ENCODE measurements at places on chromosomes 7 and 10.

DNA sequence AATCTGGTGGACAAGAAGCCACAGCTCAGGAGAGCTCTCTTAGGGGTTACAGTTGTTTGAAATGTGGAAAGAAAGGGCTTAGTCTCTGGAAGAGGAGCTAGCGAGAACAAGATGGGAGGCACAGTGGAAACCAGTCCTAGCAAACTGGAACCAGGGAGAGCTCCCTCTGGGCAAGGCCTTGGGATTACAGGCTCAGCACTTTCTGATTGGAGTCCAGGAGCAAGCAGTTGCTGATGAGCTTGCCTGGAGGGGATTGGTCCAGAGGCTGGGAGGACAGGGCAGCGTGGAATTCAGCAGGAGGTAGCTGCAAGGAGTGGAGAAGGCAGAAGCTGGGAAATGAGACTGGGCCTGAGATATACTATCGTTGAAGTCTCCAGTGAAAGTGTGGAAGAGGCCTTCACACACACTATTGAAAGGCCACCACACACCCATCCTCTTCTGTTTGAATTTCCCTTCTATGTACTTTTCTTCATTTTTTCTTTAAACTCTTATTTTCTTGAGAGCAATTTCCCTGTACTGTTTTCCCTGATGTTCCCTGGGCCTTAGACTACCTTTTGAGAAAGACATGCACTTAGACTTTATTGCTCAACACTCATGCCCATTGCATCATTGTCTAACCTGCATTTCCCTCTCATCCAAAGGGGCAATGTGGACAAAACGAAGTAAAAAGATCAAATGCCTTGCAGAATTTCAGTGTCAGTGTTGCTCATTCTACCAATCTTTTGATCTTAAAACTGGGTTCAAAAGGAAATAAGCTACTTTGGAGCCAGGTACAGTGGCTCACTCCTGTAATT is 57.8 kb upstream of the LANCL2 start:
- no peak for DNase-seq

- no peak for DNase-seq
These were observed 346.9 kb upstream of the PRKCQ start for GRCh38 chr10:6926971-6927370.

GRCh38 chr7:133931053-133931452 is 196.1 kb upstream of the LRGUK start:
- DNase-seq = no peak

GRCh38 chr10:30294476-30295240 is 54.4 kb downstream of the MTPAP start:
- DNase-seq = no peak

- DNase-seq = no peak
These were observed 259.6 kb upstream of the PPP2R2D start for GRCh38 chr10:131641231-131641630.

- no peak for DNase-seq
These were observed 565.4 kb upstream of the AUTS2 start for GRCh38 chr7:69032848-69033247.

- no peak for DNase-seq
These were observed 27.6 kb upstream of the RPA3 start for GRCh38 chr7:7745966-7746365.

DNA sequence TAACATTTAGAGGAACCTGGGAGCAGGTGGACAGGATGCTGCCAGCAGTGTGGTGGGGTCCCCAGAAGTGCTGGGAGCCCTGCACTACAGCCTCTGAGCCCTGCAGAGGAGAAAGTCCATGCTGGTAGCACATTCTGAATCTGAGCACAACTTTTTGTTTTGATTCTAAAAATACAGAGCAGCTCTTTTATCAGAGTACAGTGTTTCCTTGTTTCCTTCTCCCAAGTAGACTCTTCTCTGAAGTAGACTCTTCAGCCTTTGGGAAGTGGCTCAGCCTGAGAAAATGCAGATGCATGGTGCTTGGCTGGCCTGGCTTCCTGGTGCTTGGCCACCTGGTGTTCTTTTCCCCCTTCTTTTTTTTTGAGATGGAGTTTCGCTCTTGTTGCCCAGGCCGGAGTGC is 9.1 kb downstream of the ADCY1 start:
- DNase-seq = no peak

- no peak for DNase-seq
These were observed 14.8 kb downstream of the ZSCAN25 start for GRCh38 chr7:99631295-99632109.

GRCh38 chr10:12510501-12510941 is 161.2 kb downstream of the CAMK1D start:
- DNase-seq = no peak

GRCh38 chr7:138328215-138328614 is 131.8 kb upstream of the TRIM24 start:
- DNase-seq = no peak

DNA sequence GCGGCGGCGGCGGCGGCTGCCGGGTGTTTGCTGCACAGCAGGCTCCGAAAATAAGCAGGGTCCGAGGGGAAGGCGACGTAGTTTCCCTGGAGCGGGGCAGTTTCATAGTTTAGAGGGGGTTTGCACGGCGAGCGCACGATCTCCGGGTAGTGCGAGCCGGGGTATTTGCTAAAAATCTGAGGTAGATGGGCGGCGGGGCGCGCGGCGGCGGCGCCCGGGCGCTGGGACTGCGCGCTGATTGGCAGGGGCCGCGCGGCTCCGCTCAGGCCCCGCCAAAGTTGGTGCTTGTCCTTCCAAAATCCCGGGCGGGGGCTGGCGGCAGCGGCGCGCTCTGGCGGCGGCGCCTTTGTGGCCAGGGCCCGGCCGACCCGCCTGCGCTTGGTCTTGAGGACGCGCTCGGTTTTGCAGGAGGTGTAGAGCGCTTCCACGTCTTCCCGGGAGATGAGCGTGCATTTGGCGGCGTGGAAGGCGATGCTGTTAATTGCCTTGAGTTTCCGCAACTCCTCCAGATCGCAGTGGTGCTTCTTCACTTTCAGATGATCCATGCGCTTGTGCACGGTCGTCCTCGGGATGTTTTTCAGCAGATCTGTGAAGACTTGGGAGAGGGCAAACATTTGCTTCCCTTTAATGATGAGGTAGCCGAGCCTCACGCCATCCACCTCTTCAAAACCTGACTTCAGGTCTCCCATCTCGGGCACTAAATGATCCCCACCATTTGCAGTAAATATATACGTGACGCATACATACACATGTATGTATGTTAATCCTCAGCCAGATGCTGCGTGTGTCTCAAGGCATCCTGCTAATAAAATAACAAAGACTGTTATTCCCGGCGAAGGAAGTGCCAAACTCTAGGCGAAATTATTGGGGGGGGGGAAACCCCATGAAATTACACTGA is 8.1 kb downstream of the SKIDA1 start:
- DNase-seq = no peak

- DNase-seq = no peak
These were observed 4.6 kb upstream of the NOLC1 start for GRCh38 chr10:102147561-102147960.

DNA sequence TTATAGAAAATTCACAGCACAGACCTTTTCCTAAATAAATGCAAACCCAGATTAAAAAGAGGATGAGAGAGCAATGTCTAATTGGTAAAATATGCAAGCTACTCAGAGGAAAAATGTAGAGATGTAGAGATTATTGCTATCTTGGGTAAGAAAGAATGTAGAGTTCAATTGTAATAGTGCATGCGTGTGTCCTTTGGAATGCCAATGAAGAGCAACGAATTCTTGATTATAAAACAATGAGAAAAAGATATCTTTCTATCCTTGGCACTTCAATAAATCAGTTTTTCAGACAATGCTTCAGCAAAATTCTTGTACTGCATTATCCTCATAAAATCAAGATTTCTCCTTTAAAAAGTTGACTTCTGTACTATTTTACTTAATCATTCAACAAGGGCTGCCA is 50.9 kb downstream of the SEMA3D start:
- DNase-seq = no peak

DNA sequence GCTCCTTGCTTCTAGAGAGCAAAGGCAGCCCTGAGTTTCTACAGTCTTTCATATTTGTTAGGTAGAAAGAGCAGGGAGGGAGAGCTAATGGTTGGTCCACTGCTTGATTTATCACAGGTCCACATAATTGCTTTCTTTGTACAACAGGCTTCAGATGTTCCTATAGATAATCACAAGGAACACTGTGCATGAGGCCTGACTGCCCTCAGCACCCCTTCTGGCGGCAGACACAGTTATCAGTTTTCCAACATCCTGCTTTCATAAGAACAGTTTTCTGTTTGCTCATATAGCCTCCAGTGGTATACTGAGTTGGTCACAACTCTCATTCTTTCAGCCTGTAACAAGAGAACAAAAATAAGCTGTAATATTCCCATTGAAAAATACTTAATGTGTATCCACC is 69.7 kb downstream of the AKR1C4 start:
- DNase-seq = no peak

GRCh38 chr10:11382187-11382586 is 229.3 kb downstream of the USP6NL start:
- DNase-seq = no peak

GRCh38 chr7:116423499-116423898 is 76.0 kb upstream of the CAV2 start:
- DNase-seq = no peak

GRCh38 chr10:27944005-27944404 is 54.9 kb downstream of the ODAD2 start:
- DNase-seq = no peak

GRCh38 chr7:121244120-121244870 is 84.5 kb upstream of the WNT16 start:
- DNase-seq = no peak

DNA sequence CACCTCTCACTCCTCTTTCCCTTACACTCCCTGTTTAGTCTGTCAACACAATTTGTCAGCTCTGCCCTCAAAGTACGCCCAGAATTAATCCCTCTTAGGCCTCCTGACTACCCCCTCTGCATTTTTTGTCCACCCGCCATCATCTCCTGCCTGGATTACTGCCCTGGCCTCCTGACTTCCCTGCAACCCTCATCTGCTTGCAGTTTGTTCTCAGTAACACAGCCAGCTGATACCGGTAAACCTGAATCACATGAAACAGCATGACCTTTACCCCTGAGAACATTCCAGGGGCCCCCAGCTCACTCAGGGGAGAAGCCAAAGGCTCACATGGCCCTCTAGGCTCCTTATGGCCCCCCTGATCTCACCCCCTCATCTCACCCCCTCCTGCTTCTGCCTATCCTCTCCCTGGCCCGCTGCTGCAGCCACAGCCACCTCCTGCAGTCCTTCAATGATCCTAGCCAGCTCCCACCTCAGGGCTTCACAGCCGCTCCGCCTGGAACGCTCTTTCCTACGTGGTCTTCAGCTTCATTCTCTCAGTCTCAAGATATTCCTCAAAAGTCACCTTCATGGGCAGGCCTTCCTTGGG is 8.9 kb downstream of the C10orf53 start:
- DNase-seq = no peak

DNA sequence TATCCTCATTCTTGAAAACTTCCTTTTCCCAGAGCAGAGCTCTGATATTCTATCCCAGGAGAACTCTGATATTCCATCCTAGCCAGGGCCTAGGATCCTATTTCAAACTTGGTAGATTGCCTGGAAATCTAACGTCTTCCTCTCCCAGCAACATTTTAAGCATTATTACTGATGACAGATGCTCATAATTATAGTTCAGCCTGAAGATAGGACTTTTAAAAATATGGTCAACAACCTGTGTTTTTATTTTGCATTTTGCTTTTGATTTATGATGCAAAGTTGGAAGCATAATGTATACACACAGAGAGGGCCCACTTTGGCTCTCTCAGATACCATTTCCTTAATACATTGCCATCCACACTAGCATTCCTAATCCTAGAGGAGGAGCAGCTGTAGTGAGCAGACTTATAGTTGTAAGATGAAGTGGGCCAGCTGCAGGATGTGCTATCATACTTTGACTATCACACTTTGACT is 457.4 kb upstream of the TPK1 start:
- no peak for DNase-seq

All from stimulated activated CD4-positive, alpha-beta T cell treated with anti-CD3 and anti-CD28 coated beads, Interleukin-4, amount 100 ng/mL, for 48 hours (primary cell).